Kidney glomerular epithelial cell (primary cell): ENCODE measurements at places on chromosomes 12 and 14.

DNA sequence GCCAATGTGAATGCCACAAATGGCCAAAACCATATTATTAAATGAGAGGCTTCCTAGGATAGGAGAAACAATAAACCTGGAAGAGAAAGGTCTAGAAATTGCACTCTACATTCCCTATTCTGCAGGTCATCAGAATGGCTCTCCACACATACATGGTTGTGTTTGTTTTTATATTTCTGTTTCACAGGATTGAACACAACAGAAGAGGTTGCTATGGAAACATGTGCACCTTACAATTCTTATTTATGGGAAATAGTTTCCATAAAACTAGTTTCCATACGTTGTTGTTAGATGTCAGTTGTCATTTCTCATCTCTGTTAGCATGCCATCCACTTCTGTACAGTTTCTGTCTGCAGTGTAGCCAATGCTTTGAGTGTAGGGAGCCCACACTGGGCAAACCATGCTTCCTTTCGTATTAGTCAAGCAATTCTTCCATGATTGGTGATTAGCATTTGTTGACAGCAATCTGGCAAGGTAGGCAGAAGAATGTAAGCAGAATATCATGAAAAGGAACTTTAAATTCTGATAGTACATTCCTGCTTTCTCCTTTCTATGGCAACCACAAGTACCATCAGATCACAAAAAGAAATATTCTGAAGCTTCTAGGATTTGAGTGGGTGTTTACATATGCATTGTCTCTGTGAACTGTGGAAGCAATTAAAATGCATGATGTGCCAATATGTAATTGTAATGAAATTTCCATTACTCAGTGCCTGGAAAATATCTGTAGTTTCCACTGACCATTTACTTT lies 141.6 kb upstream of the AVPR1A start:
- peak; percentile 19 for DNase-seq

GRCh38 chr12:127245437-127245836 lies 1021.5 kb upstream of the TMEM132C start:
- peak; percentile 13 for DNase-seq

- no peak for DNase-seq
These were observed 136.5 kb upstream of the VRK1 start for GRCh38 chr14:96660667-96661066.

GRCh38 chr12:11777451-11777850 lies 128.0 kb downstream of the ETV6 start:
- DNase-seq = no peak

DNA sequence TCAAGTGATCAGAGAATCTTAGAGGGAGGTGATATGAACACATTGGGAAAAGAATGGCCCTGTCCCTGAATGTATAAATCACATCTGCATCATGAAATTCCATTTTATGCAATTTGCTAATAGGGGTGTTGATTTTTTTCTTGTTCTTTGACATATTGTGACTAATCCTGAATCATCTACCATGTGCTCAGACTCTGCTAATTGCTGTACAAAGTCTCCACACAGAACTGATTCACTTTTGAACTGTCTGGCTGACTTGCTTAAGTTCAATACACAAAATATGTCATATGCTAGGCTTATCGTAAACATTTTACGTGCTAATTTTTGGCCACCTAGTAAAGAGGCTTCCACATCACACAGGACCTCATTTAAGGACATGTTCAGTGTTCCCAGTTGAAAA lies 2.6 kb downstream of the TMEM132D start:
- peak; percentile 61 for DNase-seq

DNA sequence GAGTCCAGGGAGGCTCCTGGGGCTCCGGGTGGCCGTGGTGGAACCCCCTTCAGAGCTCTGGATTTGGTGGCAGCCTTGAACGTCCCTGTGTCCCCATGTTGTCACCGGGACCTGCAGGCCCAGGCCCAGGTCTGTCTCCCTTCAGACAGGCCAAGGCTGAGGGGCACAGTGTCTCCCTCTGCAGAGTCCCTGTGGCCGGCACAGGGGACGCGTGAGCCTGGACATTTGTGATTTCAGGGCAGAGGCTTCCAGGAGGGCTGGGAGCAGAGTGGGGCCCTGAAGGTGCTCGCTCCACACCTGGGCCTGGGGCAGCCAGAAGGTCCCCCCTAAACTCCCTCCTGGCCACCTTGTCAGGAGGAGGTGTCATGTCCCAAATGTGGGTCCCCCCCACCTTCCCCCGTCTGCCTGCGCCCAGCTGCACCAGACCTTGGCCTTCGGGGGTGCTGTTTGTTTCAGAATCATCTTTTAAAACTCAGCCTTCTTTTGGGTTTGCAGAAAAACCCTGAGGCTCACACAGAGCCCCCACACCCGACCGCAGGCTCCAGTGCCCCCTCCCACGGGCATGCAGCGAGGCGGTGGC lies 47.6 kb downstream of the KIF26A start:
- DNase-seq = no peak

- no peak for DNase-seq
These were observed 11.5 kb upstream of the TEX22 start for GRCh38 chr14:105386581-105387529.

- no peak for DNase-seq
These were observed 253.8 kb upstream of the E2F7 start for GRCh38 chr12:77319166-77319565.

DNA sequence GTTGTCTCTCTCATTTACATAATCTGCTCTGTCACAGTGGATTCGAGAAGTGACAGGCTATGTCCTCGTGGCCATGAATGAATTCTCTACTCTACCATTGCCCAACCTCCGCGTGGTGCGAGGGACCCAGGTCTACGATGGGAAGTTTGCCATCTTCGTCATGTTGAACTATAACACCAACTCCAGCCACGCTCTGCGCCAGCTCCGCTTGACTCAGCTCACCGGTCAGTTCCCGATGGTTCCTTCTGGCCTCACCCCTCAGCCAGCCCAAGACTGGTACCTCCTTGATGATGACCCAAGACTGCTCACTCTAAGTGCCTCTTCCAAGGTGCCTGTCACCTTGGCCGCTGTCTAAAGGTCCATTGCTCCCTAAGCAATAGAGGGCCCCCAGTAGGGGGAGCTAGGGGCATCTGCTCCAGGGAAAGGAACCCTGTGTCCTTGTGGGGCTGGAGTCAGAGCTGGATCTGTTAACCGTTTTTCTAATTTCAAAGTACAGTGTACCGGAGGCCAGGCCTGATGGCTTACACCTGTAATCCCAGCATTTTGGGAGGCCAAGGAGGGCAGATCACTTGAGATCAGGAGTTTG lies 5.1 kb downstream of the ERBB3 start:
- no peak for DNase-seq

DNA sequence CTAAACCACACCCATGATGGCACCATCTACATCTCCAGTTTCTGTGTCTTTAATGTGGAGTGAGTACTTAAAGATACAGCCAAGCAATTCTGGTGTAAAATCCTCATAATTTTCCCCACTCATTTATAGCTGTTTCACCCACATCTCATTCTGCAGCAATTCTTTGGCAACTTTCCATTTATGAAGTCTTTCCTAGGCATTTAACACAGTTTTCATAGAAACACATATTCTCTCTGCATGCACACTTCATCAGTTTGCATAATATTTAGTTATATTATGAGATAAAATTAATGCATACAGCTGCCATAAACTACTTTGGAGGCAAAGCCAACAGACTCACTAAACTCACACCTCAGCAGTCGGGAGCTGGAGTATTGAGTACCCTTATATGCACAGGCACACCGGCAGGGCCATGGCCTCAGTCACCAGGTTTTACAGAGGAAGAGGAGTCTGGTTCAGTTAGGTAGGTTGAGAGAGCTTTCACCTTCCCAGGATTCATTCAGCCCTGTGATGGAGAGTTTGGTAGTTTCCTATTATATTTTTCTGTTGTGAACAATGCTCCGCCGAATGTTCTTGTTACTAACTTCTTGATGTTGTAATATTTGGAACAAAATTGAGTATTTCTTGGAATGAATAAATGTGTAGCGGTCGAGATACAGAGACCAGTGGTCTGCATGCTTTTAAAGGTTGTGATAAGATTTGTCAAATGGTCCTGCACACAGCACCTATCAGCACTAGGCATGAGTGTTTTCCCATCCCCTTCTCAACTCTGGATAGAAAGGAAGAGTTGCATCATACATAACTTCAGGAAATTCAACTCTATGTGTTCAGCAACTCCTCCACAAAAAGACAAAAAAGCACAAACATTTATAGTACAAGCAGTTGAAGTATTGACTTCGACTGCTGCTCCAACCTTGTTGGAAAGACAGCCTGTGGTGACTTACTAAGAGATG lies 123.5 kb downstream of the TTC8 start:
- no peak for DNase-seq
